Activated CD4-positive, CD25-positive, alpha-beta regulatory T cell treated with anti-CD3 and anti-CD28 coated beads, Interleukin-2, amount 50 U/mL, for 16 hours (primary cell): ENCODE measurements at places on chromosomes 6 and 20.

DNA sequence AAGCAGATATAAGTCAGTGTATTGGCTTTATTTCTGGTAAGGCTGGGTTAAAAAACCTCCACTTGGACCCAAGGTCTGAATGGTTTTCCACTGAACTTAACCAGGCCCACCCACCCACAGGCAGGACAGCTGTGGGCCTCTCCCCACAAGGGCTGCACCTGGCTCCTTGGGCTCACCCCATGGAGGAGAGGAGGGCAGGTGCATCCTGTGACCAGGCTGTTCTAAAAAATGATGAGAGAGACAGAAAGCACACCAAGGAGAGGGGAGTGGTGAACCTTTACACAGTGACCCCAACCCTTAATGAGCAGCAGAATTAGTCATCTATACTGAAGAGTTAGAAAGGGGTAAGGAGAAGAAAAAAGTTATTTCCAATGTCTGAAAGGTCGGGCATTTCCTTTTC, 34.5 kb upstream of the DUSP22 start:
- no peak for DNase-seq

DNA sequence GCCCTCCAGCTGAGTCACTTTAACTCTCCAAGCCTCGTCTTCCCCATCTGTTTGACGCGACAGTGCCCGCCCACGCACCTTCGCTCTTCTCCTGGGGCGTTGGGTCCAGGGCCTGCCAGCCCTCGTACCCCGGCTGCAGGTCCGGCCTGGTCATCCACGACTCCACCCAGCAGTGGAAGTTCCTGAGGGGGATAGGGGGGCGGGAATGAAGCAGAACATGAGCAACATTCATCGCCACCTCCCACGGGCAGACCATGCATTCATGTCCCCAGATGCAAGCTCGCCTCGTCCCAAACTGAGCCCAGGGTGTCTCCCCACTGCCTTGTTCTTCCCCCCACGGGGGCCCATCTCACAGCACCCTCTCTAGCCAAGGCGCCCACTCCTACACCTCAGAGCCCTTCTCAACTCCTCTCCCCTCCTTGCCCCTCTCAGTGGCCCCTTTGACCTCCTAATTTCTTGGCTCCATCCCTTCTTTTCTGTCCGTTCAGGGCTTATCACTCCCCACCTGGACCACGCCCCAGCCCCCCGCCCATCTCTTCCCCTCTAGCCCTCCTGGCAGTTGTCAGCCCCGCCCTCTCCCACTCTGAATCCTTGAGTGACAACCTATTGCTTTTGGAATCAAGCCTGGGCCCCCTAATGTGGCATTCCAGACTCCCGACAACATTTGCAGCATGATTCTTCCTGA, 23.7 kb downstream of the TGM2 start:
- no peak for DNase-seq

DNA sequence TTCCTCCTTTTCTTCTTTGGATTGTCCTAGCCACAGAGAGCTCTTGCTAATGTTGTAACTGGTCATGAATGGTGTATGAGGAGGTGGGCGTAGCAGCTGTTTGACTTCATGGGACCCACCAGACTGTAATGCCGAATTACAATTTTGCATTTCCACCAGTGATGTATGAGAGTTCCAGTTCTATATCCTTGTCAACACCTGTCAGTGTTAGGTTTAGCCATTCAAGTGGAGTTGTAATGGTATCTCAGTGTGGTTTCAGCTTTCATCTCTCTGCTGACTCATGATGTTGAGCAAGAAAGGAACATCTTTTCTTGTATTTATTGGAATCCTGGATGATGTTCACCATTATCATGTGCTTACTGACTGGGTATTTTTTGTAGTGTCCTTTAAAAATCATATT, 5.1 kb downstream of the IGF2R start:
- DNase-seq: no peak

DNA sequence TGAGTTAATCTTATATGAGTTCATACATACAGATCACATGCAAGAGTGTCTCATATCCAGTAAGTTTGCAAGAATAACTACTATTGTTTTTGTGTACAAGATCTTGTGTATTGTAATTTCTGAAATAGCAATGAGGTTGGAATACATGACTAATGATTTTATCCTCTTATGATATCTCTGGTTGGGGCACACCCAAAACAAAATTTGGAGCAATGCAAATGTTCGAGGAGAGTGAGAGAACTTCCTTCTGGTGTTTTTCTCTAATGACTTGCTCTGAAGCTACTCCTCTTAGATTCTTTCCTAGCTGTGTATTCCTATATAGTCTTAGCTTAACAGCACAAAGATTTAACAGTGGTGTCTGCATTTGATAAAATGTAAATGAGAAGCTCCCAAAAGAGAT, 252.5 kb downstream of the LAMA2 start:
- no peak for DNase-seq

GRCh38 chr6:167091026-167091804, 31.7 kb upstream of the CCR6 start:
- DNase-seq: no peak

- DNase-seq: no peak
Observed at GRCh38 chr20:55353206-55353605, 652.1 kb downstream of the CBLN4 start.

DNA sequence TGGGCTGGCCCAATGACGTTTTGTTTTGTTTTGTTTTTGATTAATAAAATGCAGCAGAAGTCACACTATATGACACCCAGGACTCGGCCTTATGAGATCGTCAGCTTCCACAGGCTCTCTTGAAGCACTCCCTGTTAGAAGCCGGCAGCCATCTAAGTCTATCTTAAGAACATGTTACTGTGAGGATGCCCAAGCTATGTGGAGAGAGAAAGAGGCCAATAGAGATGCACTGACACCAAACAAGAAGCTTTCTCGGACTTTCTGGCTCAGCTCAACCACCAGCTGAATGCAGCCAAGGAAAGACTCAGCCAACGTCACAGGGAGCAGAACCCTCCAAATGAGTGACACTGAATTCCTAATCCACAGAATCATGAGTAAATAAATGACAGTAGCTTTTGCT, 14.0 kb downstream of the SGK1 start:
- no peak for DNase-seq
